Coronary artery (tissue), 2 donors: ENCODE measurements at places on chromosomes 5 and 9.

GRCh38 chr5:151523335-151523734 lies 67.8 kb downstream of the FAT2 start:
- DNase-seq, result peak; percentile 41

GRCh38 chr9:4010309-4010708 lies 289.6 kb downstream of the GLIS3 start:
- DNase-seq, result no peak

- no peak for DNase-seq
Measured at GRCh38 chr9:114258218-114258617, 64.7 kb upstream of the ORM1 start.

DNA sequence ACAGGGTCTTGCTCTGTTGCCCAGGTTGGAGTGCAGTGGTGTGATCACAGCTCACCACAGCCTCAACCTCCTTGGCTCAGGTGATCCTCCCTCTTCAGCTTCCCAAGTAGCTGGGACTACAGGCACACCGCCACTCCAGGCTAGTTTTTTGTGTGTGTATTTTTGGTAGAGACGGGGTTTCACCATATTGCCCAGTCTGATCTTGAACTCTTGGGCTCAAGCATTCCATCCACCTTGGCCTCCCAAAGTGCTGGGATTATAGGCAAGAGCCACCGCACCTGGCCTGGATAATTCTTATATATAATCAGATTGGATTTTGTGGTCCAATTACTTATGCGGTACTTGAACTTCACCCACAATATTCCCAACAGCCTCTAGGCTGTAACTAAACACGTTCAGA lies 19.8 kb downstream of the CCDC69 start:
- no peak for DNase-seq

DNA sequence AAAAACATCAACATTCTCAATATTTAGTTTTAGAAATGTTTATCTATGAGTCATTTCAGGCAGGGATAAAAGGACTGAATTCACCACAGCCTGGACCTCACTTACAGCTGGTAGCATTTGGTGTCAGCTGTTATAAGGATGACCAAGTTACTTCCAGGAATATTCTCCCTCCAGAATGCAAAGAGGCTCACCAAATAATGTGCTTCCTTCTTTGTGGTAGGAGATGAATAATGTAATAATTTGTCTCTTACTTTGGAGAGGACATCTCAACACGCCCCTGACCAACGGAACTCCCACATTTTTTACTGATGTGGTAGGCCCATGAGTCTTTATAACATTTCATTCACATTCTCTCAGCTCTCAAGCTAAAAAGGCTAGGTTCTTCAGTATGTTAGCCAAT lies 825.9 kb upstream of the GRAMD2B start:
- no peak for DNase-seq

DNA sequence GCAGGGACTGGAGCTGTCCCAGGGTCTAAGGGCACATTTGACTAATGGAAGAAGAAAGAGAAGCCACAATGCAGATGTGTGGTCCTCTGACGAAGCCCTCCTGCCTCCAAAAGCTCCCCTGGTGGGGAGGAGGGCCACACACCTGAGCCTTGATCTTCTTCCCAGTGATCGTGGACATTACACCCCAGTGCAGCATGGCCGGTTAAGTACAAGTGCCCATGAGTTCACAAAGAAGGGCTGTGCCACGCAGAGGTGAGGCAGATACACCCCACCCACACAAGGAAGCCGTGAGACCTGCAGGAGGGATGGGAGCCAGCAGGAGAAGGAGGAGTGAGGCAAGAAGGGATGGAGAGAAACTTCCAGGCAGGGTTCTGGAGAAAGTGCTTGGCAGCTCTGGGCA lies 199.0 kb upstream of the MVB12B start:
- peak; percentile 49 for DNase-seq

GRCh38 chr5:52956915-52957747 lies 32.0 kb upstream of the ITGA2 start:
- DNase-seq, result no peak

DNA sequence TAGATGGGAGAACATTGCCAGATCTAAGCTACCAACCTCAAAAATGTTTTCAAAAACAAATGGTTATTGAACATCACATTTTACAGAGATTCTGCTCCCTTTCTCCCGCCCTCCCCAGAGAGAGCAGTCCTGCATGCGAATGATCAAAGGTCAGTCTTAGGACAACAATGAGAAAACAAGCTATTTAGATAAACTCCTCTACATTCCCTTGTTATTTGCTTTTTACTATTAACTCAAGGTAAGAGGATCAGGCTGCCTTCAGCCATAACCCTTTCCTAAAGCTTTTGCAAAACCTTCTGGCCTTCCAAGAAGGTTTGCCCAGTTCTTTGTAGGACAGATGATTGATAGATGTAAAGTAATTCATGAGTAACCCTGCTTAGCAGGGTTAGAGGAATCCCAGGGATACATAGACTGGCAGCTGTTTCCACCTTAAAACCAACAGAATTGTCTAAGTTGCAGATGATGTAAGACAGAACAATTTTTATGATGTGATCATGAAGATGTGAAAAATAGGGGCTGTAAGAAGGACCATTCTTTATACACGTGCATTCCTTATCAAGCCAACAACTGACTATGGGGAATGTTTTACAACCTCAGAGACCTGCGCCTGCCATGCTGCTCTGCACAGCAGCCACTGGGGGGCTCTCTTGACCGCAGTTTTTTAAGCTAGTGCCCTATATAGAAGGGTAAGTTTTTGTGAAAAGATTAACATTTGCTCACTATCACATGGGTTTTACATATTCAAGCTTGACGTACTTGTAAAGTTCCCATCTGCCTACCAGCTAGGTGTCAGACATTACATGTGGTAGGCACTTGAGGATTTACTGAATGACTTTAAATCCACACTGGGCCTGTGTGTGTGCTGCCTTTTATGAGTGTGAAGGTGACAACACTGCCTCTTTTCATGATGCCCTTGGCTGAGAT lies 2.3 kb upstream of the ZNF782 start:
- DNase-seq, result no peak

- peak; percentile 78 for DNase-seq
Measured at GRCh38 chr9:79572032-79572607, 355 bp downstream of the TLE4 start.

DNA sequence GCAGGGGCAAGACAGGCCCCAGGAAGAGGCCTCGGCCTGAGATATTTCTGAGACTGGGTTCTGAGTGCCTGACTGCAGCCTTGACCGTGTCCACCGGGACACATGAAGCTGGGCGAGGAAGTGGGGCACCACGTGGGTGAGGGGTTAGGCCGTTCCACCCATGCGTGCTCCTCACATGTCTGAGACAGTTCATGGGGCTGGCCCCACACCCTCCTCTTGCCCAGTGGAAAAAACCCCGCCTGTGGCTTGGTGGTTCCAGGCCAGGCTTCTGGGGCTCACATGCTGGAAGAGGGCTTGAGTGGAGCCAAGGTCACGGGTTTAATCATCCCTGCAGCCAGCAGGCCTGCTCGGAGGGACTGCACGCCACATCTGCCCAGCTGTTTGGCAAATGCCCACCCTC lies 11.4 kb downstream of the HMCN2 start:
- no peak for DNase-seq
